Stimulated activated CD8-positive, alpha-beta memory T cell treated with anti-CD3 and anti-CD28 coated beads, Interleukin-2, amount 100 ng/mL, for 48 hours (primary cell): ENCODE measurements at places on chromosomes 3 and 15.

GRCh38 chr15:52133510-52134220 is 21.1 kb upstream of the BCL2L10 start:
- no peak for DNase-seq

DNA sequence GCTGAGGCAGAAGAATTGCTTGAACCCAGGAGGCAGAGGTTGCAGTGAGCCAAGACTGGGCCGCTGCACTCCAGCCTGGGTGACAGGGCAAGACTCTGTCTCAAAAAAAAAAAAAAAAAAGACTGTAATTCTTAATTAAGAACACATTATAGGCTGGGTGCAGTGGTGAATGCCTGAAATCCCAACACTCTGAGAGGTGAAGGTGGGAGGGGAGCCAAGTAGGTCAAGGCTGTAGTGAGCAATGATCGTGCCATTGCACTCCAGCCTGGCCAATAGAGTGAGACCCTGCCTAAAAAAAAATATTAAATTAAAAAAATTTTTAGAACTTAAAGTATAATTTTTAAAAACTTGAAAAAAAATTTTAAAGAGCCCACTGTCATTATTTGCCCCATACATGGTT is 13.4 kb upstream of the ARPIN start:
- no peak for DNase-seq

DNA sequence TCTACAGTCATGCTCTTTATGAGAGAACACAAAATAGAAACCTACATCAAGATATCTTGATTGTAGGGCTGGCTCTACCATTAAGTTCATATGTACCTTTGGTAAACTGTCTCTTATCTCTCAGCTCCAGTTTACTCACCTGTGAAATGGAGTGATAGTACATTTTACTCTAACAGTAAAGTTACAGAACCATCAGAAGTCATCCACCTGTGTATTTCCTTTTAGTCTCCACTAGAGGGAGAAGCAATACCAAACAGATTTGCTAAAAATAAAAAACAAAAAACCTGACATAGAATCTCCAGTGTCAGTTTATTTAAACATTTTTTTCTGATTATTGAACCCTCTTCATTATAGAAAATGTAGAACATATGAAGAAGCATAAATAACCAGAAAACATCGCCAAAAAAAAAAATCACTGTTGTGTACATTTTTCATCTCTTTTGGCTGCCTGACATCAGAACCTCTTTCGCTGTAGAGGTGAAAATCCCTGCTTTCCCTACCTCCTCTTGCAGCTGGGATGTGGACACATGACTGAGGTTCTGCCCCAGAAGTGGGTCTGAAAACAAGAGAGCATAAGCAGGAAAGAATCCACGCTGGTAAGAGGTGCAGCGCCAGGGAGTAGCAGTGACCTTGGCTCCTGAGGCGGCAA is 48.7 kb upstream of the WDR72 start:
- DNase-seq, result no peak

DNA sequence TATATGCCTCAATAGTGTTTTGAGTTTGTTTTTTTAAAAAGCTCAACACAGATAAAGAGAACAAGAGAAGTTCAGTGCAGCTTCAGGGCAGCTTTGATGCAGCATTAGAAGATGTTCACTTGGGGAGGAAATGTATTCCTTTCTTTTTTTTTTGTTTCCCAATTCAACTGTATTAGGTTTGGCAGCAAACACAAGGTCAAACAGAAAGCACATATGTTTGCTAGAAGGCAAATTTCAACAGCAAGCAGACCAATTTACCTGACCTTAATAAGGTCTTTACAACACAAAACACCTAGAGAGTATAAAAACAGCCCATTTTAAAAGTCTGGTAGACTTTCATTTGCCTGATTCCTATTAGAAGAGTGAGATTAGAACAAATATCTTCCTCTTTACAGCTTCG is 7.3 kb upstream of the CDAN1 start:
- DNase-seq, result no peak

- DNase-seq, result no peak
Observed at GRCh38 chr3:53180305-53181023, 19.5 kb downstream of the PRKCD start.

DNA sequence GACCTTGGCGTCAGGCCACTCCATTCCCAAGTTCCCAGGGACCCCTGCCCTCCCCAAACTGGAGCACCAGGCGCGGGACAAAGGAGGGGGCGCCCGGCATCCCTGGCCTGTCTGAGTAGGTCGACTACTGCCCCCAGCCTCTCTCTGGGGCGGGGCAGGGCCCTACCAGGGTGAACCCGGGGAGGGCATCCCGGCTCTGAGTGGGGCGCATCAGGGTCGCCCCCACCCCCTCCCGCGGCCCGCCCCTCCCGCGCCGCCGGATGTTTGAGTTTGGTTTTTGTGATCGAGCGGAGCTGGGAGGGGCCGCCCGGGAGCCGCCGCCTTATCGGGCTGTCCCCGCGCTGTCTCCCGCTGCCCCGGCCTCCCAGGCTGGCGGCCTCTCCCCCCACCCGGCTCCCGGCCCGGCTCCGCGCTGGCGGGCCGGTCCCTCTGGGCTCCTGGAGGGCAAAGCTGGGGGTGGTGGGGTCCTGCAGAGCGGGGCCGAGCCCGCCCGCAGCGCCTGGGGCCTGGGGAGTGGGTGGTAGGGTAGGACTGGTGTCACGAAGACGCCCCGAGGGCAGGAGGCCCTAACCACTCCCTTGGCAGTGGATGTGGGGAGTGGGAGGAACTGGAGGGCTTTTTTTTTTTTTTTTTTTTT is 47.2 kb upstream of the SMAD6 start:
- no peak for DNase-seq

- DNase-seq, result no peak
Observed at GRCh38 chr3:43210049-43211027, 76.0 kb upstream of the SNRK start.

- DNase-seq, result no peak
Observed at GRCh38 chr3:123658118-123658851, 73.4 kb upstream of the HACD2 start.

GRCh38 chr3:95464346-95464745 is 1350.0 kb upstream of the EPHA6 start:
- DNase-seq, result no peak

DNA sequence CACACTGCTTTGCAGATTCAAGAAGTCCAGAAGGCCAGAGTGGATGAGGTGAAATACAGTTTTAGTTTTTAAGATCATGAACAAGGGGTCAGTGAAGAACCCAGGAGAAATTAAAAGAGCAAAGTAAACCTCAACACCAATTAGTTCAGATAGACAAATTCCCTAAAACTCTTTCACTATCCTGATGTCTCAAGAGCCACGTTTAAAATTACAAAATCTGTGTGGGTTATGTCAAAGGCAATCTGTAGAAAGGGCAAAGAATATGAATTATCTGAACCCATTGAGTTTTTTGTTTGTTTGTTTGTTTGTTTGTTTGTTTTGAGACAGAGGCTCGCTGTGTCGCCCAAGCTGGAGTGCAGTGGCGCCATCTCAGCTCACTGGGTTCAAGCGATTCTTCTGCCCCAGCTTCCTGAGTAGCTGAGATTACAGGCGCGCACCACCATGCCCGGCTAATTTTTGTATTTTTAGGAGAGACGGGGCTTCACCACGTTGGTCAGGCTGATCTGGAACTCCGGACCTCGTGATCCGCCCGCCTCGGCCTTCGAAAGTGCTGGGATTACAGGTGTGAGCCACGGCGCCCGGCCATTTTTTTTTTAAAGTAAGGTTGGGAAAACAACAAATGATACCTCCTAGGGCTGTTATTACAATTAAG is 32.1 kb upstream of the ST3GAL6 start:
- no peak for DNase-seq

GRCh38 chr3:194070634-194071409 is 65.1 kb upstream of the HES1 start:
- peak; percentile 76 for DNase-seq

GRCh38 chr15:79846539-79846938 is 50.3 kb downstream of the MTHFS start:
- no peak for DNase-seq

DNA sequence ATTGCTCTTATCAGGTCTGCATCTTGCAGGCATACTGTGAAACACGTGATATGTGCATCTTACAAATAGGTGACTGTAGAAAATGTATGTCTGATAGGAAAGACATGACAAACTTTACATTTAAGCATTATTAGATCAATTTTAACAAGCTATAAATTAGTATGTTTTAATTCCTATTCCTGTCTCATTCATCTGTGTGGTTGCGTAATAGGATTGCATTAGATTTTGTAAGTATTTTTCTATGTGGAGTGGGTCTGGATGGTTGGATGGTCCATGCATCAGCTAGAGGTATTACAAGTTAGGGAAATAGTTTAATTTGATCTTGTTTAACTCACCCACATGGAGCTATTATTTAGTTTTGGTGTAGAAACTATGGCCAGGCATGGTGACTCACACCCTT is 18.8 kb downstream of the ASTE1 start:
- DNase-seq, result no peak

GRCh38 chr3:106710596-106710995 is 666.6 kb upstream of the CCDC54 start:
- no peak for DNase-seq

GRCh38 chr15:88181613-88182012 is 74.9 kb downstream of the NTRK3 start:
- DNase-seq, result no peak

DNA sequence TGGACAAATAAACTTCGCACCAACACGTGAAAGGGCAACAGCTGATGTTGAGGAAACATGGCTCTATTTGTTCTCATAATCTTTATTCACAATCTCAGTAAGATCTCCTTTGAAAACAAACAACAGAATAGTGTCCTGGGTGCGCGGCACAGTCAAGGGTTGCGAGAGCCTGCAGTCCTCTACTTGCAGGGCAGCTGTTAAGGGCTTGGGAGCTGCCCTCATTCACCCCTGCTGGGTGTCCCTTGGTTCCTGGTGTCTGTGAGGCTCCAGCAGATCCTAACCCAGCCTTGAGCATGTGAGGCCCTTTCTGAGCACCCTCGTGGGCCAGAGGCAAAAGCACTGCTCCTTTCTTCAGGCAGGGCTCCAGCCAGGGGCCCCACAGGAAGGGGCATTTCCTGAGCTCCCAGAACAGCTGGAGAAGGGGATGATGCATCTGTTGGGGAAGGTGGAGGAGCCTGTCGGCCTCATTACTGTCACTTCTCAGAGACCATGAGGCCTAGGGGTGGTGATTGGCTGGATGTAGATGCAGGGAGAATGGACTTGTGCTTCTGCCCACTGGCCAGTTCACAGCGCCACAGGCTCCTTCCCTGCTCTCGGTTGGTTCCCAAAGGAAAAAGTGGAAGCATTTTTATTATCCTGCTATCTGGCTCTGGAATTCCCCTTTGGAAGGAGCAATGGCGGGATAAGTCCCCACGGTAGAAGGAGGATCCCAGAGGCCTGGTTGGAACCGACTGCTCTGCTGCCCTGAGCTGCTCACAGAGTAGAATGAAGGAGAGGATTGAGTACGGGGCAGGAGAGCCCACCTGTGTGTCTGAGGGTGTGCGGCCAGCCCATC is 51.9 kb upstream of the KLF13 start:
- DNase-seq, result no peak

DNA sequence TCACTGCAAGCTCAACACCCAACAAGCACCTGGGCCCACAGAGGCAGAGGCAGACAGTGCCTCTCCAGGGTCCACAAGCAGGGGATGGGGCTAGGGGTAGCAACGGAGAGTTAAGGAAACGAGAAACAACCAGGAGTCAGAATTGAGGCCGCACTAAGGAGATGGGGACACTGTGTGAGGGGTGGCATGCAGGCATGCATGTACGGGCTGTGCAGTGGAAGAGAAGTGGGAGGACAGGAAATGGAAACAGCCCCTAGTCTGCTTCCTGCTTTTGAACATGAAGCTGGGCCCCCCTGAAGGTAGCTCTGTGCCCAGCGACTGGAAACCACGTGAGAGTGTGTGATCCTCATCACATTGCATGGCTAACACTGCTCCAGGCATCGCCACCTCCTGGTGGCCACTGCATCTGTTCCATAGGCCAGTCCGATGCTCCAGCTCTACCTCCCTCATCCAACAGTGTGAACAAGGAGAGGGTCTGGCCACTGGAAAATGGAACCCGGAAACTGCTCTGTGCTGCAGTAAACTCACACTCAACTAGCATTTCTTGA is 44.0 kb downstream of the XXYLT1 start:
- no peak for DNase-seq

DNA sequence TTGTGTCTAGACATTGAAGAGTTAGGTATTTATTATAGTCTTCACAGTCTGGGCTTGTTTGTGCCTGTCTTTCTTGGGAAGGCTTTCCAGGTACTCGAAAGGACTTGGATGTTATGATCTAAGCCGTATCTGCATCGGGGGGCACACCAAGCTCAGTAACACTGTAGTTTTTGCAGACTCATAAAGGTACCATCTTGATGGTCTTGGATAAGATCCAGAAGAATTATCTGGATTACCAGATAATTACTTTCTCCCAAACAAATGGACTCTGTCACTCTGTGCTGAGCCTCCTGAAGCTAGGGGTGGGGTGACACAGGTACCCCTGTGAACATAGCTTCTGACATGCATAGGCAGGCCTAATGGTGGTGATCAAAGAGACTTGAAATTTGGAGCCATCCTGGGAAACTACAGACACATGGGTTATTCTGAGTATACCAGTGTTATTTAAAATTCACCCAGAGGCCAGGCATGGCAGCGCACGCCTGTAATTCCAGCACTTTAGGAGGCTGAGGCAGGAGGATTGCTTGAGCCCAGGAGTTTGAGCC is 238.6 kb upstream of the TPM1 start:
- no peak for DNase-seq

GRCh38 chr3:171005648-171006047 is 20.9 kb downstream of the SLC2A2 start:
- DNase-seq, result no peak
